Naive thymus-derived CD8-positive, alpha-beta T cell (primary cell): ENCODE measurements at places on chromosomes 7 and 10. TPM values are rescaled to one million over a fixed set of nuclear protein-coding genes. Genes with fewer than 3 reads are reported as not detected.
A peak's percentile ranks its signal among the peaks of the same experiment; 100 is the strongest.

DNA sequence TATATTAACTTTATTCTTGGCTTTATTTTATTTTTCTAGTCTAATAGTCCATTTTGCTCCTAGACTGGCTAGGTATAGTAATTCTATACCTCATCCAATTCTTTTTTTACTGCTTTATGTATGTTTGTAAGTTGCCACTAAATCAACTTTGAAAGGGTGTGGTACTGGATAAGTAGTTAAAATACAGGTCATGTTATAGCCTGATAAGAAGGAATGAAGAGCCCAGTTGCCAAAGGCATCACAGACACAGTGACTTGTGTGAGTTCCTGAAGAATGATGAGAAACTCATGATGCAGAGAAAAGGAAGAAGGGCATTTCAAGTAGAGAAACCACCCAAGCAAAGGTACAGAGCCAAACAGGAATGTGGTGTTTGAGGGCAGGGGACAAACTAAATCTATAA is 27.3 kb downstream of the NAPEPLD start:
- no peak for DNase-seq

TMEM176B gene
- total RNA-seq = not detected

GRCh38 chr7:133207687-133208086 is 45.2 kb upstream of the EXOC4 start:
- DNase-seq = no peak

TRIM50 gene
- 0.25 TPM for total RNA-seq

- DNase-seq = no peak
Measured at GRCh38 chr10:112687647-112688046, 240.6 kb downstream of the VTI1A start.

DNA sequence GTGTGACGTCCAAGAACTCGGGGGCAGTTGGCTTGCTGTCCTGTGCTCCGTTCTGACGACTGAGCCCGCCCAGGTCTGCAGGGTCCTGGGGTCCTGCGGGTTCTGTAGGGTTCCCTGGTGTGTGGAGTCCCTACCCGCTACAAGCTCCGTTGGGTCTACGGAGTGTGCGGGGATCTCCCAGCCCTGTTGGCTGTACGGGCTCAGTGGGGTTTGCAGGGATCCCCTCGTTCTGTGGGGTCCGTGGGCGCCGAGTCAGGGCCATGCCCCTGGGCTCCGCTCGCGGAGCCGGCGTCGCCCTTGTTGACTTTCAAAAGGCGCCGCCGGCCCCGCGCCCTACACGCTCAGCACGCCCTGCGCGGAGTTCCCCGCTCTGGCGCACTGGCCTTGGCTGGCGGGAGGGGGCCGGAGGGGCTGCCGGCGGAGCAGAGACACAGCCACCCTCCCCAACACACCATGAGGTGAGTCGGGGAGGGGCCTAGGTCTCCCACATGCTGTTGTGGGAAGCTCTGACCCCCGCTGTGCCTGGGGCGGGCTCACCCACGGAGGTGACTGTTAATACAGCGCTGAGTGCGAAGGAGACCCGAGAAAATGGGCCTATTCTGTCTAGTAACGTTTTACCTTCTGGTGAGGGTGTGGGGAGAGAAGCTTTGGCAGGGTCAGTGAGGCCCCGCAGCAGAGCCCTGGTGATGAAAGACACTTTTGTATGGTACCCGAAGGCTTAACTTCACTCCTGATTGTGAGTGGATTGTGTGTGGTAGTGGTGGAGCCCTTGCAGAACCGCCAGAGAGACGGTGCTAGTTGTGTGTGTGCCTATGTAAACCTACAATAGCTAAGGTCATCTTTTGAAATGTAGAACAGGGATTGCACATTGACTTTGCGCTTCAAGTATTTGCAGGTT is 8.1 kb downstream of the TASOR2 start:
- DNase-seq = peak; percentile 65

DNA sequence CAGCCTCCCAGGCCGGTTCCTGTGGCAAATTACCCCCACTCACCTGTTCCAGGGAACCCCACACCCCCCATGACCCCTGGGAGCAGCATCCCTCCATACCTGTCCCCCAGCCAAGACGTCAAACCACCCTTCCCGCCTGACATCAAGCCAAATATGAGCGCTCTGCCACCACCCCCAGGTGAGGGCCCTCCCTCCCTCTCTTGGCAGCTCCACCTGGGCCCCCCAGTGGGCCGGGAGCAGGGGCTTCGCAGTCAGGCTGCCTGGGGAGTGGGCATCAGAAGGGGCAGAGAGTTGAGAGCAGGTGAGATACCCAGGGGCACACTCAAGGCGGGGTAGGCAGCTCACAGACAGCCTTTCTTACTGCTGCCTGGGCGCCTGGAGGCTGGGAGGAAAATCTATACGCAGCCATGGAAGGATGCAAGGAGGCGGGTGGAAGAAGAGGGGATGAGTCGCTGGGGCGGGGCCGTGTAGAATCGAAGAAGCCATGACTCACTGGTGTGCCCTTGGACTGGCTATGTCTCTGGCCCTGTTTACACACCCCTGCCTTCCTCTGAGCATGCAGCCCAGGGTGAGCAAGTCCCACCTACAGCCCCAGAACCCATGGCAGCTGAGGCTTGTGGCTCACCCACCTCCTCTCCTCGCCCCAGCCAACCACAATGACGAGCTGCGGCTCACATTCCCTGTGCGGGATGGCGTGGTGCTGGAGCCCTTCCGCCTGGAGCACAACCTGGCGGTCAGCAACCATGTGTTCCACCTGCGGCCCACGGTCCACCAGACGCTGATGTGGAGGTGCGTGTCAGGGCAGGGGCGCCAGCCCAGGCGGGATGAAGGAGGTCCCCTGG is 48.6 kb upstream of the PPIF start:
- DNase-seq = no peak

DENND2A gene
- not detected for total RNA-seq
